ENCODE measurements at places on chromosomes 2 and 18. TPM values are rescaled to one million over a fixed set of nuclear protein-coding genes. Genes with fewer than 3 reads are reported as not detected.

The C2orf66 gene
- not detected for total RNA-seq

The TXNL1 gene
- total RNA-seq, result 68.3 TPM

The CFAP65 gene
- total RNA-seq, result not detected

The PRKAG3 gene
- total RNA-seq, result 0.41 TPM

The MERTK gene
- 0.65 TPM for total RNA-seq

The SULT1C4 gene
- 0.33 TPM for total RNA-seq

The SLC9A4 gene
- total RNA-seq, result not detected

The MPHOSPH10 gene
- 56.3 TPM for total RNA-seq

The POTEJ gene
- not detected for total RNA-seq

The MOCOS gene
- 3.5 TPM for total RNA-seq

The CXCR1 gene
- total RNA-seq, result not detected

The TMEM200C gene
- 0.33 TPM for total RNA-seq

The CTDSP1 gene
- total RNA-seq, result 53.6 TPM

The SAG gene
- not detected for total RNA-seq
